NCI-H1092 treated with DMSO at 0.1 percent for 48 hours (cell line): ENCODE measurements at places on chromosomes 13 and 19.

DNA sequence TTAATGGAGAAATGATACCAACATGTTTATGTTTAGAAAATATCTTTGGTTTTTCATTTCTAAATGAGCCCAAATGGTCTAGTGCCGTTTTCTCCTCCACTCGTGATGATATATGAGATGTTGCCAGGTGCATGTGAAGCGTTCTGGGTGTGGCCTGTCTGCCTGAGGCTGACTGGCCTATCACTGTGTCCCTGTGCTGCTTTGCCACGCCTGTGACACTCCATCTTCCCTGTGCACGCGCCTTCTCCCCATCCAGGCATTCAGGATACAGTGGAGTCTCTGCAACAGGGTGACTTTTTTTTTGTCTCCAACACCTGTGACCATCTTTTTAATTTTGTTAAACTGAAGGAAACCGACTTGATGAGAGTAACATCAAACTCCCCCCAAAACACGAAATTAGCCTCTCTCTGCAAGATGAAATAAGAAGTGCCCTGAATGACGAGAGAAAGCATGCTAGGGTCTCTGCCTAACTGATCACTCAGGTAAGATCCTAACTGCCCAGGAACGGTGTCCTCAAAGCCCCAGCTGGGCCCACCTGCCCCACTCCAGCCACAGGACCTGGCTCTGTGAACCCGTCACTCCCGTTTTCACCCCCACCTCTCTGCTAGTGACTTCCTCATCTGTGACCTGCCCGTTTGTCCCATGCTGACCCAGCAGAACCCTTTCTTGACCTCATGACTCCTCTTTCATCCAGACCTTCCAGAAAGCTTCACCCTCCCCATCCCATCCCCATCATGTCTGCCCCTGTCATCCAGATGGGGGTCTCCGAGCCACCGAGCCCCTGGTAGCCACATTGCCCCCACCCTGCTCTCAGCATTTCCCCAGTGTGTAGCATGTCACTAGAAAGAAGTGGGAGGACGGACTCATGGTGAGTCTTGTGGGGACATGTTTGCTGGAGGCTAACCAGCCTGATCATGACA lies 33.2 kb upstream of the TFDP1 start:
- peak; percentile 36 for DNase-seq

GRCh38 chr13:53198736-53199135 lies 170.1 kb downstream of the OLFM4 start:
- peak; percentile 57 for DNase-seq

GRCh38 chr19:56988299-56988698 lies 131.5 kb upstream of the USP29 start:
- no peak for DNase-seq

GRCh38 chr13:108070491-108070890 lies 144.8 kb downstream of the LIG4 start:
- DNase-seq: no peak

DNA sequence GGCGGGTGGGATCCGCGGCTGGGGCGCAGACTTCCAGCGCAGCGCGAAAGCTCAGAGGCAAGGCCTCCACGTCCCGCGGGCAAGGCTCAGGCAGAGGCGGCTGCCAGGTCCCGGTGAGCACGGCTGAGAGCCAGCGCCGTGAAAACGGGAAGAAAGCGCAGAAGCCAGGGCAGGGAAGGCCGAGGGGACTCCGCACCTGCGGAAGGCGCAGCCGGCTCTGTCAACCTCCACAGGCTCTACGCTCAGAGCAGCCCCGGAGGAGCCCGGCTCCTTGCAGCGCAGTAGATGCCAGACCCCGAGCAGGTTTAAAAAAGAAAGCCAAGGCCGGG lies 131.0 kb downstream of the RNF17 start:
- DNase-seq: no peak

GRCh38 chr13:90997951-90998350 lies 349.5 kb upstream of the MIR17HG start:
- no peak for DNase-seq

DNA sequence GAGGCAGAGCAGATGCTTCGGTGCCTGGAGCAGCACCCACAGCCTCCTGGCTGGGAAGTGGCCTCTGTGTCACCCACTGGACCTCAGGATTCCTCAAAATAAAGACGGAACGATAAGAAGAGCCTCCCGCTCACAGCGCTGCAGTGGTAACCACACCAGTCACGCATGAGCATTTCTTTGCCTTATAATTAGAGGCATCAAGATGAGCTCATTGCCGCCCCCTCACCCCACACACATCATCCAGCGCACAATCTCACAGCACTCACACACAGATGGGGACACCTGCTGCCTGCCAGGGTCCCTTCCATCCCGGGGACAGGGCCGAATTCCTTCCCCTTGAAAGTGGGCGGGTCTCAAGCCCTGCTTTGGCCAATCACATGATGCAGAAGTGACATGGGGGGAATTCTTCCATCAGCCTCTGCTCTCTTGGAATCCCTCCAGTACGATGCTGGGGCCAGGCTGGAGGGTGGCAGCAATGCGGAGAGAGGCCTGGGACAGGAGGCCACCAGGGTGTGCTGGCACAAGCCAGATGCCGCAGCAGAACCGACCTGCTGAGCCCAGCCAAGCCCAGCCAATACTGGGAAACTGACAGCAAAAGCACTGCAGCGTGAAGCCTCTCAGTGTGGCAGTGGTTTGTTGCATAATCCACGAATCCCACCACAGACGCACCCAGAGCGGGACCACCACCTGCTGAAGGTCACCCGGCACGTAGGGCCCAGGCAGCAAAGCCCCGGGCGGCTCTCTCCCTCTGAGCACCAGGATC lies 16.0 kb downstream of the PIP5K1C start:
- no peak for DNase-seq

- no peak for DNase-seq
These were observed 34.5 kb upstream of the CEACAM8 start for GRCh38 chr19:42629191-42629590.

GRCh38 chr13:57546942-57547341 lies 84.6 kb upstream of the PCDH17 start:
- DNase-seq: no peak

- no peak for DNase-seq
These were observed at the start of gene KCNK6 for GRCh38 chr19:38319421-38320258. Gene KCNK6, plus strand, starts transcription at chr19:38319845. Its CDS starts 106 bp downstream, at chr19:38319951.

GRCh38 chr19:56597696-56598095 lies 2.6 kb downstream of the ZNF71 start:
- no peak for DNase-seq

DNA sequence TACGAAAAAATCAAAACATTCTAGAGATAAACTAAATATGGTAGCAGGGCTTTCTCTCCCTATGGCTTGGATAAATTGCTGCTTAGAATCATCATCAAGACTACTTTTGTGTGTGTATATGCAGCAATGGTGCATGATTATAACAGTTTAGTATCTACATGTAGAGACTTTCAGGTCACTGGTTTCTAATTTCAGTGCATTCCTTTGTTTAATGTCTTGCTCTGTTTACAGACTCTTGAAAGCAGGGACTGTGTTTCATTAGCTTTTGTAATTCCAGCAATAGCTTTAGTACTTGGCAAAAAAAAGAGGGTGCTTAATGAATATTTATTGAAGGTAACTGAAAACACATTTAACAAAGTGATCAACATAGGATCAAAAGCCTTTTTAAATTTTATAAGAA lies 420.7 kb downstream of the PCDH9 start:
- peak; percentile 71 for DNase-seq

DNA sequence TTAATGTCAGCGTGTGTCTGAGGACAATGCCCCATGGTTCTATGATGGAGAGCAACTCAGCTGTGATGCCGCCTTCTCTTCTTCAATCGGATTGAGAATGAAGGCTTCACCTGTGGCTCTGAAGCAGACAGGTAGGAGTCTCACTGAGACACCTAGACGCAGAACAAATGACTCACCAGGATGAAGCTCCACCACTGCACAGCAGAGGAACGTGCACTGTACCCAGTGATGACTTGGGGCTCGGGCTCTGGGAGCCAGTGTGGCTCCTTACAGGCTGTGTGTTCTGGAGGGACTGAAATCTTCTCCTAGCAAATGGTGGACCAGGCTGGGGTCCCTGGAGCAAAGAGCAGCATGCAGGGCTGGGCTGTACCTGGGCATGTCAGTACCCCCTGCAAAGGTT lies 44.0 kb downstream of the CCDC70 start:
- DNase-seq: no peak

DNA sequence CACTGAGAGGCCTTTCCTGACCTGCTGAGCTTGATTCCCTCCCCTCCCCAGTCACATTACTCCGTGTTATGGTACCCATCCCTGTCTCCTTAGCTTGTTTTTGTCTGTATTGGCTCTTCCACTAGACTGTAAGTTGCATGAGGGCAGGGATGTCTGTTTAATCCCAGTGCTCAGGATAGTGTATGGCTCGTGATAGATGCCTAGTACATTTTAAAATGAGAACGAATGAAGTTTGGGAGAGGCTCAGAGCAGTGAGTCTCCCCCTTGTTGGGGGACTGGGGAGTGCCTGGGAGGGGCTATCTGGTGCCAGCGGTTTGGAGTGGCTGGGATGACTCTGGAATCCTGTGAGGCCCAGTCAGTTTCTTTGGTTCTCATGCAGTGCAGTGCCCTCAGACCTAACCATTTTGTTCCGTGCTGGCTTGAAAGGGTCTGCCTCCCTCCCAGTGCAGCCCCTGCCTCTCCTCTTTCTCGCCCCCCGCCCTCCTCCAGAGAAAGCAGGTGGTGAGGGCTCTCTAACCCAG lies 35.5 kb downstream of the ACTN4 start:
- DNase-seq: no peak

DNA sequence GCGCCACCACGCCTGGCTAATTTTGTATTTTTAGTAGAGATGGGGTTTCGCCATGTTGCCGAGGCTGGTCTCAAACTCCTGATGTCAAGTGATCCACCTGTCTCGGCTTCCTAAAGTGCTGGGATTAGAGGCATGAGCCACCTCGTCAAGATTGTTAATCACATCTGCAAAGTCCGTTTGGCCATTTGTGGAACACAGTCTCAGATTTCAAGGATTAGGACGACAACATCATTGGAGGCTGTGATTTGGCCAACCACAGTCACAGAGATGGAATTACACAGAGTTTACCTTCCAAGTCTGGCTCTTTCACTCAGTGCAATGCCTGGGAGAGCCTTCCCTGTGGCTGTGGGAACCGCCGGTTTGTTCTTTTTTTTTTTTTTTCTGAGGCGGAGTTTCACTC lies 17.8 kb downstream of the SULT2B1 start:
- DNase-seq: no peak

DNA sequence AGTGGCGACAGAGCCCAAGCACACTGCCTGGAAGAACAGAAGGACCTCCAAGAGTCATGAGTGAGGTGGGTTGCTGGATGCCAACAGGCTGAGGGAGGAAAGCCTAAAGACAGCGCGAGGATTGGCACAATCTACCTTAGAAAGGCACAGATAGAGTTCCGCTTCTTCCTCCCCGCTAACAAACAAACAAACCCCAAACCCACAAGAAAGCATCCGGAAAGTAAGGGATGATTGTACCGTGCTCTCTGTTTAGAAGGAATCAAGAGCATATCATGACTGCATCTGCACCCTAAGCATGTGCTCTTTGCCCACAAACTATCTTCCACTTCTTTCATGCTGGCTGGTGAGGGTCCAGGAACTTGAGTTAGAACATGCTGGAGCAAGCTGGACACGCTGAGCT lies 233.0 kb upstream of the KLF12 start:
- no peak for DNase-seq
